NCI-H1048 (cell line): ENCODE measurements at places on chromosomes 16 and 17.
A peak's percentile ranks its signal among the peaks of the same experiment; 100 is the strongest.

GRCh38 chr16:66263973-66264310 is 102.5 kb upstream of the CDH5 start:
- DNase-seq, result no peak

DNA sequence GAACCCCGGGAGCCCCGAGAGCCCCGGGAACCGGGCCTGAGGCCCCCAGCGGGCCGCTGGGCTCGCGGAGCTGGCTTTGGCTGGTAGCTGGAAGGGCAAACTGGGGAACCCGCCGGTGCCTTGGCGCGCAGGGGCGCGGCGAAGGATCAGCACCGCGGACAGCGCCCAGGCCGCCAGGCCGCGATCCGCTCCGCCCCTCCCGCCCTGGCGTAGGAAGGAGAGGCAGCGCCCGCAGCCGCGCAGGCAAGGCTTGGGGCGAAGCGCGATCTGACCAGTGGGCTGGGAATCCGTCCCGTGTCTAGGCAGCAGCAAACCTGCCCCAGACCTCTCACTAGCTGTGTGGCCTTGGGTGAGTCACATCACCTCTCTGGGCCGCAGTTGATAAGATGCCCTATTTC is 331 bp upstream of the CCDC92B start:
- peak; percentile 47 for DNase-seq

- no peak for DNase-seq
Observed at GRCh38 chr16:66961914-66962313, 848 bp downstream of the CES3 start.

DNA sequence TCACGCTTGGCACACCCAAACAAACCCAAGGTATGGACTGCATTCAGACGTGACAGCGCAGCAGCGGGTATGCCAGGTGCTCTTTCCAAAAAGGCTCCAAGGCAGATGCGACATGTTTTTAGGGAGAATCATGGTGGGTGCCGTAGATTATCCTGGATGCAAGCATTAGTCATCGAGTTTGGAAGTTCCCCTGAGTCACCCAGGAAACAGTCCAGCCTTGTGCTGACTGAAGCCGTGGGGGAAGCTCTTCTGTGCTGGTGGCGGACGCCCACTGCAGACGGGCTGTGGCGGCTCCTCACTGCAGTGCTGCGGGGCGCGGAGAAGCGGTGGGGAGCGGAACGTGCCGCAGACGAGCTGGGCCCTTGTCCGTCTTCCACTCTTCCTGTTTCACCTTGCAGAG is 13.9 kb downstream of the JPT2 start:
- DNase-seq, result no peak

- DNase-seq, result no peak
Observed at GRCh38 chr16:19666477-19666876, 51.5 kb downstream of the KNOP1 start.

DNA sequence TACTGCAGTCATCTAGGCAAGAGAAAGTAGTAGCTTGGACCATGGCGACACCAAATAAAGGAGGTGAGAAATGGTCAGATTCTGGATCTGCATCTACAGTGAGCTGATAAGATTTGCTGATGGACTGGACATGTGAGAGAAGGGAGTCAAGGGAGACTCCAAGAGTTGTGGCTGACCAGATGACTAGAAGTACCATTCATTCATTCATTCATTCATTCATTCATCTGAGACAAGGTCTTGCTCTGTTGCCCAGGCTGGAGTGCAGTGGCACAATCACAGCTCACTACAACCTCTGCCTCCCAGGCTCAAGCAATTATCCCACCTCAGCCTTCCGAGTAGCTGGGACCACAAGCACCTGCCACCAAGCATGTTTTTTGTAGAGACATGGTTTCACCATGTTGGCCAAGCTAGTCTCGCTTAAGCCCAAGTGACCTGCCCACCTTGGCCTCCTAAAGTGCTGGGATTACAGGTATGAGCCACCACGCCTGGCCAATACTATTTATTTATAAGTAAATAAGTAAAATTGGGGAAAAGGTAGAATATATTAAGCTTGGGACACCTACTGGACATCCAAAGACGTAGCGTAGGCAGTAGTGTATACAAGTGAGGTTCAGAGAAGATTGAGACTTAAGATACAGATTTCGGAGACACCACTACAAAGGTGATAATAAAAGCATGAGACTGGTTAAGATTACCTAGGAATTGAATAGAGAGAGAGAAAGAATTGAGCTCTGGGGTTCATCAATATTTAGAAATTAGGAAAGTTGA is 15.7 kb upstream of the RNF43 start:
- DNase-seq, result no peak

GRCh38 chr17:54770836-54771235 is 129.8 kb upstream of the TOM1L1 start:
- DNase-seq, result no peak

DNA sequence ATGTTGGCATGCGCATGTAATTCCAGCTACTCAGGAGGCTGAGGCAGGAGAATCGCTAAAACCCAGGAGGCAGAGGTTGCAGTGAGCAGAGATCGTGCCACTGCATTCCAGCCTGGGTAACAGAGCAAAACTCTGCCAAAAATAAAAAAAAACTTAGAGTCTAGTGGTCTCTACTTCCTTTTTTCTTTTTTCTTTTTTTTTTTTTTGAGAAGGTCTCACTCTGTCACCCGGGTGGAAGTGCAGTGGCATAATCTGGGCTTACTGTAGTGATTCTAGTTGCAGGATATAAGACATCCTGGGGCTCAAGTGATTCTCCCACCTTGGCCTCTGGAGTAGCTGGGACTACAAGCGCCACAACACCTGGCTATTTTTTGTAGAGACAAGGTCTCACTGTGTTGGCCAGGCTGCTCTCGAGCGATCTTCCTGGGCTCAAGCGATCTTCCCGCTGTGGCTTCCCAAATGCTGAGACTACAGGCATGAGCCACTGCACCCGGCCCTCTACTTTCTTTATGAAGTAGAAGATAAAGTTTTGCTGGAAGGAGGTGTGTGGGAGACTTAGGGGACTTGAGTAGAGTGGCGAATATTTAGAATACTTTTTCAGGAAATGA is 47.9 kb upstream of the TAOK1 start:
- DNase-seq, result no peak

GRCh38 chr17:19756546-19756945 is 8.4 kb upstream of the ALDH3A1 start:
- no peak for DNase-seq

GRCh38 chr17:30969989-30970830 is 629 bp upstream of the RNF135 start:
- DNase-seq, result no peak

GRCh38 chr17:44076716-44077594 is 6.4 kb downstream of the G6PC3 start:
- no peak for DNase-seq

DNA sequence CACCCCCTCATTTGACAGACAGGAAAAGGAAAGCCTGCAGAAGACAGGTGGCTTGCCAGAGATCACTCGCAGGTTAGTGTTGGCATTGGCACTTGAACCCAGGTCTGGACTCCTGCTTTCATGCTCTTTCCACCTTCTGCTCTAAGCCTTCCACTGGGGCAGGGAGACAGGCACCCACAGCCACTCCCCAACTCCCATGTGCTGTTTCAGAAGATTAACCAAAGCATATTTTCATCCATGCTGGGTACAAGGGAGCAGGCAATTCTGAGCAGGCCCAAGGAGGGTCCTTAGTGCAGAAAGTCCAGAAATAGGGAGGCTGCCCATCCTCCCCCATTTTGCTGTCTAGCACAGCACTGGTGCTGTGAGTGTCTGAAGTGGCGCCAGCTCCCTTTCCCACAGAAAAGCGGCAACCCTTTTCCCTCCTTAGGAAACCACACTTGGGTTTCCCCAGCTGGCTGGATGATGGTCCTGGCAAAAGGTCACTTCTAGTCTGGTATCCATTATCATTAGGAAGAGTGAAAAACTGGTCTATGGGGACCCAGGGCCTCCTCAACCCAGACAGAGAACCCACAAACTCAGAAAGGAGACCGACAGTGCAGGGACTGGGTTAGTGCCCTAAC is 2.0 kb upstream of the CAVIN1 start:
- no peak for DNase-seq

DNA sequence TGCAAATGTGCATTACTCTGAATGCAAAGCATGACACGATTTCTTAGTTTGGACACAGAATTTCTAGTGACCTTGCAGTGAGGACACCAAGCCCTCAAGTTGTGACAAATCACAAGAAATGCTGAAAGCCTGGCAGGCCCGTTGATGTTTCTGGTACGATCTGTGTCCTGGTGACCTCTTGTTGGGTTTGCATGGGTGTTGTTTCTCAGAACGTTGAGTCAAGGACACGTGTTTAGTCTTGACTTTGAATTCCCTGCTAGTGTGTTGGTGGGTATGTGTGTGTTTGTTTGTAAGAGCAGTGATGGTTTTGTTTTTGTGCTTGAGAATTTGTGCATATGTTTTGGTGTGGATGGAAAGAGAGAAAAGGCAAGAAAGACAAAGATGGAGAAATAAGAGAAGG is 37.8 kb upstream of the MAF start:
- DNase-seq, result no peak

DNA sequence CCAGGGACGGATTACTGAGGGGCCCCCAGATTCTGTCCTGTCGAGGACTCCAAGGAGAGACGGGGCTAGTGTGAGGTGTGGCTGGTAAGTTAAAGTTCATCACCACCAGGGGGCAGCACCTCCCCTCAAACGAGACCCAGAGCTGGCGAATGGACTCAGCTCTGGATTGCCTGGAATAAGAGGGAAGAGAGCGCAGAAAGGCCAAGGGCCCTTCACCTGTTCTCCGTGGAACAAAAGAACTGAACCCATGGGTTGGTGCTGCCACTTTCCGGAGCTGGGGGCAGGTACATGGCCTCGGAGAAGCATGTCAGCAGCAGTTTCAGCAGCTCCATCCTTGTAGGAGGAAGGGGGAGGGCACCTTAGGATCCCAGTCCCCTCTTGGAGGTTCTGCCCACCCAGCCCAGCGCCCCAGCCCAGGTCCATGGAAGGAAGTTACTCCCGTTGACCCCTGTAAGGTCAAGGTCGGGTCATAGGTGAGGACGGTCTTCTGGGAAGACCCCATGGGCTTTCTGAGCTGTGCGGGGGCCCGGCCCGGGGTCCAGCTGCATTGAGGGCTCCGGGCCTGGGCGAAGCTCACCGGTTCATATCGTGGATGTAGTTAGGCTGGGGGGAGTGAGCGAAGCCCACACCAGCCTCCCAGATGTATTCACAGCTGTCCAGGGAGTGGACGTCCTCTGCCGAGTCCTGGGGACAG is 10.8 kb downstream of the HID1 start:
- peak; percentile 75 for DNase-seq

DNA sequence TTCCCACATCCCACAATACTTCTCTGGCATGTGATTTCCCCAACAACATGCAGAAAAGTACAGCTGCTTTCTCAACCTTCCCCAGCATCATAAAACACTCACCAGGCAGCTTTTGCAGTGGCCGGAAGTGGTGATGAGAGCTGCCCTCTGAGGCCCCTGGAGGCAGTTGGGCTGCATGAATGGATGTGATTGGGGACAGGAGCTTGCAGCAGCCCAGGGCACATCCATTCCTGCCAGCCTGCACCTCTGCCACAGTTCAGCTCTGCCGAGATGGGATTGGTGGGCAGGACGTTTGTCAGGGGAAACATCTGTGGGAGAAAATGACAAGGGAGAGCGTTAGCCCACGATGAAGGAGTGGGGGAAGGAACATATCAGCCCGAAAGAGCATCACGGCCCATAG is 19.8 kb downstream of the NUBP1 start:
- DNase-seq, result no peak

DNA sequence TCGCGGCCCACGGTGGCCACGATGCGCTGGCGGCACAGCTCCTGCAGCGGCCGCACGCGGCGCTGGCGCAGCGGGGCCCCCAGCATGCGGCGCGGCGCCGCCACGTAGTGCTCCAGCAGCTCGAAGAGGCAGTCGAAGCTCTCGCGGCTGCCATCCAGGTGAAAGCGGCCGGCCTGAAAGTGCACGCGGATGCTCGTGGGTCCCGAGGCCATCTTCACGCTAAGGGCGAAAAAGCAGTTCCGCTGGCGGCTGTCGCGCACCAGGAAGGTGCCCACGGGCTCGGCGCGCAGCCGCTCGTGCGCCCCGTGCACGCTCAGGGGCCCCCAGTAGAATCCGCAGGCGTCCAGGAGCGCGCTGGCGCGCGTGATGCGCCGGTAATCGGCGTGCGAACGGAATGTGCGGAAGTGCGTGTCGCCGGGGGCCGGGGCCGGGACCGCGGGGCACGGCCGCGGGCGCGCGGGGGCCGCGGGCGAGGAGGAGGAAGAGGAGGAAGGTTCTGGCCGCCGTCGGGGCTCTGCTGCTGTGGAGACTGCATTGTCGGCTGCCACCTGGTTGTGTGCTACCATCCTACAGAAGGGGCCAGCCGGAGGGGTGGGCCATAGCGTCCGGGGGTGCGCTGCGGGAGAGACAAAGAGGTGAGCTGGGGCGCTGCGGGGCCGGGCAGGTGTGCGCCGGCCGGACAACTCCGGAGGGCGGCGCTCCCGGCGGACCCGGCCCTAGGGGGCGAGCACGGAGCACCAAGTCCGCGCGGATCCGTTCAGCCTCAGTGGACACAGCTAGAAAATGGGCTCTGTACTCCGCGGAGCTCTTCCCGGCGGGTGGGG is 879 bp downstream of the SOCS1 start:
- no peak for DNase-seq

DNA sequence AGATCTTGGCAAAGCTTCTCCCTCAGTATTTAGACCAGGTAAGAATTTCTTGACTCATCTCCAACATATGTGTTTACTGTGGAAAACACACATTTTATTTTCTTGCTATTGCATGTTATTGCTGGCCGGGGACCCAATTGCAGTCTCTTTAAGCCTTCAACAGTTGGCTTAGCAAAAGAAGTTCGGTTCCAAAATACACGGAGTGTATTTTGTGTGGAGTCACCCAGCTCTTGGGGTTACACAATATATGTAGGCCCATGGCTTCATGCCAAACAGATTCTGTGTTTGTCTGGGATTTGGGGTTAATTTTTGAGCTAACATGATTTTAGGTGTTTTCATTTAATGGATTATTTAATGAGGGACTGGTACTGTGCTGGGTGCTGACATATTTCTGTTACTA is 4.0 kb downstream of the ALDH3A2 start:
- DNase-seq, result no peak

- DNase-seq, result no peak
Observed at GRCh38 chr16:11691771-11692170, 23.5 kb downstream of the SNN start.

GRCh38 chr17:51147650-51148049 is 5.7 kb upstream of the NME1 start:
- no peak for DNase-seq

- DNase-seq, result no peak
Observed at GRCh38 chr16:72689851-72690250, 358.1 kb downstream of the ZFHX3 start.

DNA sequence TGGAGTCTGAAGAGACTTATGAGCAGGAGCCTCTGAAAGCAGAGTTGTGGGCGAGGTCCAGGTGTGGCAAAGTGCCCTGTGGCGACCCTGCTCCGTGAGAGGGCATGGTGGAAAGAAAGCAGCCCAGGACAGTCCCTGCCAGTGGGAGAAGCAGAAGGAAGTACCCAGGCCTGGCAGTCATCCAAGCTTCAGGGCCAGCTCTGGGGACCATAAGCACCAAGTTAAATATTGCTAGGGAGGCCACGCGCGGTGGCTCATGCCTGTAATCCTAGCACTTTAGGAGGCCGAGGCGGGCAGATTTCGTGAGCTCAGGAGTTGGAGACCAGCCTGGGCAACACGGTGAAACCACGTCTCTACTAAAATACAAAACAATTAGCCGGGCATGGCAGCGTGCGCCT is 4.9 kb upstream of the ASGR1 start:
- DNase-seq, result no peak
